NCI-H2081 (cell line): ENCODE measurements at places on chromosomes 6 and 20.

DNA sequence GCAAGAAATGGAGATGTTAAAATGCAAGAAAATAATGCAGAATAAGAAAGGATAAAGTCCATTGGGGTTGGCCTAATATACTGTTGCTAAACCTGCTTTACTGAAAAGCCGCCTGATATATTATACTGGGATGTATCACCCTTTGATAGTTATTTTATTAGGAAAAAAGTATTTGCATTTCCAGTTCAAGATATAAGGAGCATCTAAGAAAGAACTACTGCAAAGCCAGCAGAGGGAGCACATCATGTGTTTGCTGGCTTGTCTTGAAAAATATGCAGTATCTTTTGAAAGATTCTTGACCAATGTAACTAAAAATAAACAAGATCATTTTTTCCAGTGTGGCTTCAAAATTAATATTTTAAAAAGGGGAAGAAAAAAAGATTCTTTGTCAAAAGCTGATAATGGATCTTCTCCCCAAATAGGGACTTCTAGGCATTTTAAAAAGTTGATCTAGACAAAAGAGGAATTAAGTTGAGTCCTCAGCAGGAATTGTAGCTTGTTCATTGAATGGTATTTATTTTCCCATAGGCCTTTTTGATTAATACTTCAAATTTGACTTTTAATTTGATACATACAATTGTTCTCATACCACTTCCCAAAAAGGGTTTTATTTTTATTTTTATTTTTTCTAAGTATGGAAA lies 214.9 kb downstream of the ZFAND3 start:
- no peak for DNase-seq

GRCh38 chr20:8360035-8360434 lies 228.0 kb downstream of the PLCB1 start:
- DNase-seq = no peak

- DNase-seq = peak; percentile 25
Observed at GRCh38 chr6:127515234-127515793, 3.8 kb downstream of the MTCL3 start.

DNA sequence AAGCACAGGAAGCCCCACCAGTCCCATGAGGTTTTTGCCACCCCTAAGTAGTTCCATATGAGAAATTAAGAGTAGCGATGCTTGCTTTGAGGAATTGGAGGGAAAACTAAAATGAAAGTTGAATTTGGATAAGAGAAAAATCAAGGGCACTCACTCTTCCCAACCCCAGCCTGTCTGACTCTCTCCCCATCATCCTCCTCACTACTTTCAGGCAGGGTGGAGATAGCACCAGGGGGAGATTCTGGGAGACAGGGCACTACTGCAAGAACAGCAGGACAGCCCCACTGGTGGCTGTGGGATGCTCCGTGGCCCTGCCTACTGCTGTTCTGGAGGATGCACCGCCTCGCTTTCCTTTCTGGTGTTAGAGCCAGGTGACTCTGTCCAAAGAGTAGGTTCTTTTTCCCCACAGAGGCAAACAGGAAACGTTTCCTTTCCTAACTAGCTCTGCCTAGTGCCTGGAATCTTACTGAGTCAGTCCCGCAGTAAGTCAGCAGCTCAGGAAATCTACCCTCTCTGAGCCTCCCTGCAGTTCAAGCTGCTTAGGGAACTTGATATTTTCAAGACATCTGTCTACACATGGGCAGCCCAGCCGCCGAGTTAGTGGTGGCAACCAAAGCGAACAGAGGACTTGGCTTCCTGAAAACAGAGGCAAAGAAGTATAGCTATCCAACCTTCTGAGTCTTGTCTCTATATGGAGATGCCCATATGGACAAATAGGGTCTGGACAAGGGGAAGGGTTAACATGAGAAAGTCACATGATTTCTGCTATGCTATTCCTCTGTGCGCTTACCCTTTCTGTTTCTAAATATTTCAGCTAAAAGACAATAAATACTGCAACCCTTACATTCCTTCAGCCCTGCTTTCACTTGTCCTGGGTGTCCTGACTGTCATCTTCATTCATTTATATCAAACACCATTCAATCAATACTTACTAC lies 11.4 kb downstream of the HLA-E start:
- DNase-seq = no peak

DNA sequence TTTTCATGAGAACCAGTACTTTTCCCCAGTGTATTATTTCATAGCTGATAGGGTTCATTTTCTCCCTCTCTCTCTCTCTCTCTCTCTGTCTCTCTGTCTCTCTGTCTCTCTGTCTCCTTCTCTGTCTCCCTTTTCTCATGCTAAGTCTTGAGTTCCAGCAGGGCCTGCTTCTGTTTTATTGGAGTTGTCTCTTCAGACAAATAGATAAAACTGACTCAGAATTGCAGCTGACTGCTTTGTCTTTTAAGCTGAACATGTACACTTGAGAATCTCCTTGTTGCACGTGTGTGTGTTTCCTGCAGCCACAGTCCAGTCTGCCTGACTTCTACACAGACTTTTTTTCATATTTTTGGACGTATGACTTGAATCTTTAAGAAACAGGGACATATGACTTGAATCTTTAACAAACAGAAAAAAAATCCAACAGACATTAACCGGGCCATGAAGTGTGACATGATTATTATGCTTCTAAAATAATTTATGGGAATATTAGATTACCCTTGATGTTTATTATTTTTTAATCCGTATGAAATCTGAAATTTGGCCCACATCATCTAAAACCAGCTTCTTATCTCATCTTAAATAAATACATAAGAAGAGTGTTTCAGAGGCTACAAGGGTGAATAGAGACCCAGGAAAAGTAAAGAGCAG lies 71.5 kb downstream of the JAG1 start:
- DNase-seq = no peak

DNA sequence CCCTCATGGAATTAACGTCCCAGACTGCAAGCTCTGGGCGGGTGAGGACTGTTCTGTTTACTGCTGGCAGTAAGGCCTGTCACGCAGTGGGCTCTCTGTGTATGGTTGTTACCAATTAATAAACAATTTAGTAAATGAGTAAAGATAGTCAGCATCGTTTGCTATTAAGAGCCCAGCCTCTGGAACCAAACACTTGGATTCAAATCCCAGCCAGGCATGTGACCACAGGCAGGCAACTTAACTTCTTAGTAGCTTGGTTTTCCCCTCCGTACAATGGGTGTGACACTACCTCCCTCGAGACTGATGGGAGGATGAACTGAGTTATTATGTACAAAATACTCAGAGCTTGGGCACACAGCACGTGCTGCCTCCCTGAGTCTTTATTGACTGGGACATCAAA lies 137.7 kb upstream of the ARMC2 start:
- no peak for DNase-seq

DNA sequence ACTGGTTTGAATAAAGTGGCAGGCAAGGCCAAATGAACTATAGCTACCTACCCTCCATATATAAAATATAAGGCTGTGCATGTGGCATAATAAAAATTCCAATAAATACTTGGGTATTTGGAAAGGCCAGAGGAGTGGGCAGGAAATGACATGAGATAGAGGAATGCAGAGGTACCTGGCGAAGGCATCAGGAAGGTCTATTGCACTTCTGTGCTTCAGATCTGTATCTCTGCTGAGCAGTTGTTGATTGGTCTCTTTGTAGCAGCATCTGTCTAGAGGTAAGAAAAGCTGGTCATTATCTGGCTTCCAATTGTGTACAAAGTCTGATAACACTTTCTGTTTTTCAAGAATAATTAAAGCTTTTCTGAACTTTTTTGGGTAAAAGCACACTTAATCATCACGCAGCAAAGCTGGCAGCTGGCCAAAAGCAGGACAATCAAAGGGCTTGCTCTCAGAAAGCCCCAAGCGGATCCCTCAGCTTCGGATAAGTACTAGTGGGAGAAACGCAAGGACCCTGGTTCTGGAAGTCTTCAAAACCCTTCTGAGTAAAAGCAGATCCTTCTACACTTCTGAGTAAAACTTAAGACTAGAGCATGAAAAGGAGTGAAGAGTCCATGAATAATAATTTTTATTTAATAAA lies 120.1 kb upstream of the TCF21 start:
- DNase-seq = no peak

DNA sequence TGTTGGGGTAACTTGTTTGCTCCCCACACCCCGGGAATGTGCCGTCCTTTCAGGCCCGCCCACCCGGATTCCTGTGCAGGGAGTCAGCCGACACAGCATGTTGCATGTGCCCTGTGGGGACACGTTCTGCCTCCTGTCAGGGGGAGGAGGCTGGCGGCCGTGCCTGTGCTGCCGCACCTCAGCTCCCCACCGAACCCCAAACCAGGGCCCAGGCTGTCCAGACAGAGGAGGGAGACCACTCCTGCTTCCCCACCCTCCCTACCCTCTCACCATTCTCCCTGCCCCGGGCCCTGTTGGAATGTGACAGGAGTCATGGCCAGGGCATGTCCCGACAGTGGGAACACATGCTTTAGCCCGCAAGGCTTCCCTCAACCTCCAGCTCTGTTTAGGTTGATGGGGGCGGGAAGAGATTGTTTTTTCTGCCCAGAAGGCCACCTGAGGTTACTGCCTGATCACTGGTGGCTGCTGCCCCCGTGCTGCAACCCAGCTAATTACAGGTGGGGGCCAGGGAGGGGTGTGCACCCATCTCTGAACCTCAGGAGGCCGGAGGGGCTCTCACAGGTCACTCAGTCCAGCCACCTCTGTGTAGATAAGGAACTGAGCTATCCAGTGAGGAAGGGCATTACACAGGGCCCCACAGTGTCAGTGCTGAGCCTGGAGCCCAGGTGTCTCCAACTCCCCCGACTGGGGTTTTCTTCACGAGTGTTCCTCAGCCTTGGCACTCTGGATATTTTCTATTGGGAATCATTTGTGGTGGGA lies 13.6 kb downstream of the LRRC73 start:
- DNase-seq = no peak

DNA sequence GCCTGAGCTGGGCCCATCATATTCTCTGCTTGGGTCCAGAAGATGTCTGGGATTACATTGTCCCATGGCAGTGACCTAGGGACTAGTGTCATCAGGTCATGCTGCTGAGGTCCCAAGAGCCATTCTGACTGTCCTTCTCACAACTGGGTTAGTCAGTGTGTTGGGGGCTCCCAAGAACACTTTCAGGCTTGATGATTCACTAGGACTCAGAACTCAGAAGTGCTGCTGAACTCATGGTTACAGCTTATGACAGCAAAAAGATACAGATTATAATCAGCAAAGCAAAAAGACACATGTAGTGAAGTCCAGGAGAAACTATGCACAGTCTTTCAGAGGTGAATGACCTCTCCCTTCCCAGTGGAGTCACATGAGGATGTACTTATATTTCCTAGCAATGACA lies 107.8 kb downstream of the SYNE1 start:
- no peak for DNase-seq

DNA sequence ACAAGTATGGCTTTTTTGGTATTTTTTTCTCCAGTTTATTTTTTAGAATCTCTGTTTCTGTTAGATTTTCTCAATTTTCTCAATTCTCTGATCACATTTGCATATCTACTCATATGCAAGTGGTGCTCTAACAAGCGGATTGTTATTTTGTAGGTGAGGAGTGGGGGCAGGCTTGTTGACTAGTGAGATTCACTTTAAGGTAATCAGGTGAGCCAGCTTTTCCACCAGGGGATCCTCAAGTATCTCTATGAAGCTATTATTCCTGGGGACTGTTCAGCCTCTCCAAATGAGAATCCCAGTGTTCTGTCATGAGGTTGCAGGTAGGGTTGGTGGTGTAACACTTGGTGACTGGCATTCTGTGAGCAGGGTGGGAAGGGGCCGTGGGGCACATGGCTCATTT lies 274.3 kb upstream of the FERMT1 start:
- no peak for DNase-seq
